NCI-H524 treated with DMSO at 0.1 percent for 48 hours (cell line): ENCODE measurements at places on chromosomes 7 and 10.

- DNase-seq = no peak
These were observed 101.9 kb downstream of the COL28A1 start for GRCh38 chr7:7433811-7434210.

GRCh38 chr10:24339387-24339786 is 130.4 kb downstream of the KIAA1217 start:
- DNase-seq = no peak

- DNase-seq = peak; percentile 43
These were observed 205.5 kb upstream of the KLF14 start for GRCh38 chr7:130939321-130940095.

GRCh38 chr7:37187179-37187578 is 261.5 kb downstream of the ELMO1 start:
- DNase-seq = no peak

DNA sequence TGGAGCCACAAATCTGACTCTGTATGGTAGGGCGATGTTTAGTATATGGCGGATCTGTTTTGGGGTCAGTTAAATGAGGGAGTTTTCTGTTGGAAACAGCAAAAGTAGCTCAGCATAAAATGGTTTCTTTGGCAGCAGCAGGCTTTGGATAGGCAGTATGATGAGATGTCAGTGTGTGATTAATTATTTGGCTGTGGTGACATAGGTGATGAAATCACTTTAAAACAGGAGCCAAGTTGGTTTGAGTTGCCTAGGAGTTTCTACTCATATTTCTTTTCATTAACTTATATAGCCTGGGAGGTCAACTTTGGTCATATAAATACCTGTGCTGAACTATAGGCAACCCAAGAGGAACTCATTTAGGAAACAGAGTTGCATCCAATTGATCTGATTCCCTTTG is 291.2 kb downstream of the LRMDA start:
- no peak for DNase-seq

- DNase-seq = peak; percentile 48
These were observed 36.3 kb downstream of the DRGX start for GRCh38 chr10:49359349-49360270.

DNA sequence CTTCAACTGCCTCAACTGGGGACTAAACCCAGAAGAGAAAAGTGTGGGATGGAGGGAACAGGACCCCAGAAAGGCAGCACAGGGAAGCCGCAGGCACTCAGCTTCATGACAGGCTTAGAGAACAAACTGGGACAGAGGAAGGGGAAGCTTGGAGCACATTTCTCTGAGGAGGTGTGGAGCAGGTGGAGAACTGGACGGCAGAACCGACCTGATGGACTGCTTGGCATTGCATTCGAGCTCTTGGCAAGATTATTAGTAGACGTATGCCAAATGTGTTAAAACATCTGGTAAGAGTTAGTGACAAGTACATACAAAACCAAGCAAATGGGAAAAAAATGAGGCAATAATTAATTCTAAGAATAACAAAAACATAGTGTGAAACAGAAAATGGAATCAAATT is 335.7 kb downstream of the SFMBT2 start:
- no peak for DNase-seq

DNA sequence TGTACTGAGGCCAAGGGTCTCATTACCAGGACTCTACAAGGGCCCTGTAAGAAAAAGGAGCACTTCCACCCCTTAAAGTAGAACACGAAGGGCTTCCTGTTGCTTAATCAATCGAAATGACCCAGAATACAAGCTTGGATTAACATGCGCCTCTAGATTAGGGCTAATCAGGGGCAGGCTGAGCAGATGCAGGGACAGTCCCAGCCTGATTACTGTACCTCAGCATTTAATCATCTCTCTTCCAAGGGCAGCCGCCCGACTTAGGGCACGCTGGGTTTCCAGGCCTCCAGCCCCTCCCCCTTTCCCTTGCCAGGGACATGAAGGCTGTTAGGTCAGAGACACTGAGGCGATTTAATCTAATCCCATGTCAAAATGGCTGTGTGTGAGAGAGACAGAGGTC is 138.6 kb downstream of the NRF1 start:
- no peak for DNase-seq

DNA sequence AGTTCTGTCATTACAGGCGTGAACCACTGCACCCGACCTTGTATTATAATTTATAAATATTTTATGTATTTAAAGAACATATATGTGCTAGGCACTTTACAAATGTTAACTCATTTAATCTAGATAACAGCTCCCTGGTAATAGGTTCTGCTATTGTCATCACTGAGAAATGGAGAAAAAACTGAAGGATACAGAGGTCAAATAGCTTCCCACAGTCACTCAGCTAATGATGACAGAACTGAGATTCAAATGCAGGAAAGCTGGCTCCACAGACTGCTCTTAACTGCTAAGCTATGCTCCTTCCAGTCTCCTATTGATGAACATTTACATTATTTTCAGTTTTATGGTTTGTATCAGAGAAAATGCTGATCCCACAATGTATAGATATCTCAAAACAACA is 28.9 kb downstream of the NXPH1 start:
- DNase-seq = no peak

- no peak for DNase-seq
These were observed 46.7 kb downstream of the NOC3L start for GRCh38 chr10:94315975-94316464.

DNA sequence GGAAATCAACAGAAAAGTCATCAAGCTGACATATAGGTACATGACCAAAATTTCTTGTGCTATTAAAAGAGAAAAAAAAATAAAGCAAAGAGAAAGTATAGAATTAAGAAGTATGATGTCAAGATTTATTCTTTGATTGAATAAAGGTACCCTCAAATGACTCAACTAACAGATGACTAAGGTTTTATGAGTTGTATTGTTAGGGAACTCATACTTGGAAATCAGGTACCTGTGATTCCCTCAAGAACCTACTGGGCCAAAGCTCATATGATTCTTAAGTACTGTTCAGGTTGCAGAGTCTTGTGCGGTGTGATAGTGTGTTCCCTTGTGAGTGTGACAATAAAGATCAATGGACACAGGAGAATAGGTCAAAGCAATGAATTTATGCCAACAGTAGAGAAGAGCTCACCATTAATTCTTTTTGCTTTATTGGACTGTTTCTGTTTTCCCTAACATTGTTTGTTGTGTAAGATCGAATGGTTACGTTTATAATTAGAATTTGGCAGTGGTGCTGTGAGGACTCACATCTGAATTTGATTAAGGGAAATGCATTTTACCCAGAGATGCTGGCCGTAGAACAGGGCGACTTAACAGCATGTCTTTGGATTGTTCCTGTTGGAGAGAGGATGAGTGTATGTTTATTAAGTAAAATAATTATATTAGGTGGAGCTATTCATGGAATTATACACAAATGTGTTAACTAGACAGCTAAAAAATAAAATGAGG is 293.2 kb upstream of the SEMA3D start:
- no peak for DNase-seq

- DNase-seq = no peak
These were observed 21.2 kb upstream of the ABCA13 start for GRCh38 chr7:48150086-48150485.

- no peak for DNase-seq
These were observed 43.3 kb downstream of the POLR1F start for GRCh38 chr7:19665399-19666008.

DNA sequence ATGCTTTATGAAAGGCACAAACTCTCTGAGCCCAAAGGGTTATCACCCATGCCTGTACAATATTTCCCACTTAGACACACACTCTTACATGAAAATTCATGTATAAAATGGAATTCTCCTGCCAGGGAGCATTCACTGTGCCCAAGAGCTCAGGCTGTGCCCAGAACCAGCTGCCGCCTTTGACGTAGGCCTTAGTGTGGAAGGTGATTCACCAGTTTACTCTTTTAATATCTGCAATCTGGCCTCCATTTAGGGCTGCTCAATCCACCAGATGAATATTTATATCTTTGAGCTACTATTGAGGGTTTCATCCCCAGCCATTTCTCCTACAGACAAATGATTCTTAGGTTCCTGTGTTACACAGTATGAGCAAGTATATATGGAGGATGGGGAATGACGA is 849.7 kb downstream of the CNTNAP2 start:
- no peak for DNase-seq

- DNase-seq = no peak
These were observed 21.7 kb upstream of the MNX1 start for GRCh38 chr7:157032128-157032527.

DNA sequence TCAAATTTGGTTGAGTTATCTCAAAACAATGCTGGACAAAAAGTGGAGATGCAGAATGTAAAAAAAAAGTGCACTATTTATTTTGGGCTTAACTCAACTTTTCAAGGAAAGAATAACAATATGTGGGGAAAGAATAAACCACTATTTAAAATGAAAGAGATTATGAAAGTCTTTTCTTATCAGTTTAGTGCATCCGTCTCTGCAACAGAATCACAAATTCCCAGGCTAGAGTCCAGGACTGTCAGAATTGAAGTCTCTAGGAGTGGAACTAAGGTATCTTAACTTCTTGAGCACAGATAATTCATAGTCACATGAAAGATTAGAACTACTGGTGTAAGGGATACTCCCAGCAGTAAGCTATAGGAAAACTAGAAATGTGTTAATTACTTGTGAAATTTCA is 1200.3 kb upstream of the LRRN3 start:
- no peak for DNase-seq

GRCh38 chr10:83193026-83193425 is 946.3 kb upstream of the GHITM start:
- no peak for DNase-seq

- DNase-seq = no peak
These were observed 1078.0 kb downstream of the LRMDA start for GRCh38 chr10:76509446-76509845.

DNA sequence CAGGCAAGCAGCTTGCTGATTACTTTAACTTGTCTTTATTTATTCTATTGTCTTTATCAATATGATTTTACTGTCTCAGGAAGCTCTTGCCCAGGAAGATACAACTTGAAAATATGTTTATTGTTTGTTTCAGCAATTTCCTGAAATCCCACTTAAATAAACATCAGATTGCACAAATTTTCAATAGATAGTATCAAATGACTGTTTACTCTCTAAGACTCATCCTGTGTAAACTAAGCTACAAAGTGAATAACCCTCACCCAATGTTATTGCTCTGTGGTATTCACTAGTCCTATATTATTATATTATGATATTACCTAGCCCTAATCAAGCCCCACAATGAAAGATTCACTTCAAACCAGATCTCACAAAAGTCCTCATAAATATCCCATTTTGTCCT is 130.4 kb upstream of the HPS1 start:
- no peak for DNase-seq

DNA sequence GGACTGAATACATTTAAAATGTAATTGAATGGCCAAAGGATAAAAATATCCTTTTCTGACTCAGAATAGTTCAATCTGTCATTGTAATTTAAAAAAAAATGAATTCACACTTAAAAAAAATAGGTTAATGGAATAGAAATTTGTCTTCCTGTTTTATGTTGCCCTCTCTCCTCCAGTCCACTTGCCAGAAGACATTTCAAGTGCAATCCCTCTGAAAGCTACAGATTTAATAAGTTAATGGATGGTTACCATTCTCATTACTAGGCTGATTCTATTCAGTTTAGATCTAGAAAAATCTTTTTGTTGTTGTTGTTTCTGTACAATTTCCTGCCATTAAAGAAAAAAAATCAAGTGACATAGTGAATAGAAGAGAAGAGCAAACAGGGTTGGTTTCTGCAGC is 142.9 kb downstream of the SKAP2 start:
- no peak for DNase-seq

DNA sequence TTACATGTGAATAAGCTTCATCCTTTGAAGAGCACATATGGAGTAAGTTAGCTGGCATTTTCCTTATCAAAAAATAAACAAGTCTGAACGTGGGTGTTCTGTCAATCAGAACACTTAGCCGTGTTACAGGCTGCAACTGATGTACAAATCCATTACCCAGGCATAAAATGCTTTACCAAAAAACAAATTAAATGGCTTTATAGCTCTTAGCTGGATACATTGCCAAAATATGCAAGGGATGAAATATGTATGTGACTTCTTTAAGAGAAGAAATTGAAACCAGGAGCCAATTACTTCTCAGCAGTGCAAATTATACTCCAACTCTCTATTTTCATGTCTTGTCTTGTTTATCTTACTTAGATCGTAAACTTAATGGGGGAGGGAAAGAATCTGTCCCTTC is 214.8 kb downstream of the DGKB start:
- no peak for DNase-seq

DNA sequence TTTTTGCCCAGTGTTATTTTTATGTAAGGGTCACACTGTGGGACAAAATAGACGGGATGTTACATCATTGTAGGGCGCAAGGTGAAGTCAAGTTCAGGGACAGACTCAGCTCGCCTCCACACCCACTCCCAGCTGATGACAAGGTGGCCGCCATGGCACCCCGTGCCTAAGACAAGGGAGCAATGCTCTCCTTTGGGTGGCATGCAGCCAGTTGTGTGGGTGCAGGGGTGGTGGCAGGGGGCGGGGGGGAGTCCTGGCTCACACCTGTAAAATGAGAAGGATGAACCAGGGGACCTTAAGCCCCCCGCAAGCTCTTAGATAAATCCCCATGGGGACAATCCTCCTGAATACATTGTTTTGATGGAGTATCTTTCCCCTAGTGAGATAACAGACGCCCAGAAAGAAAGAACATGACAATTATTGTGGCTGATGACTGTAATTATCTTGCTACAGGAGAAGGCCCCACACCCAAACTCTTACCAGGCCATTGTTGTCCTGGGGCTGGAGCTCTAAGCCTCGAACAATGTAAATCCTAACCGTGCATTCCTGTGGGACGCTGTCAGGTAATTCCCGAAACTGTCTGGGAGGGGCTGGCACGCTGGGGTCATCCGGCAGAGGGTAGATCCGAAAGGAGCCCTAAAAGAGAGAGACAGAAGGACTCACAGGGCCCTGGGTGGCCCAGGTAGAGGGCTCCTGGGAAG is 148.7 kb downstream of the MYOF start:
- no peak for DNase-seq

DNA sequence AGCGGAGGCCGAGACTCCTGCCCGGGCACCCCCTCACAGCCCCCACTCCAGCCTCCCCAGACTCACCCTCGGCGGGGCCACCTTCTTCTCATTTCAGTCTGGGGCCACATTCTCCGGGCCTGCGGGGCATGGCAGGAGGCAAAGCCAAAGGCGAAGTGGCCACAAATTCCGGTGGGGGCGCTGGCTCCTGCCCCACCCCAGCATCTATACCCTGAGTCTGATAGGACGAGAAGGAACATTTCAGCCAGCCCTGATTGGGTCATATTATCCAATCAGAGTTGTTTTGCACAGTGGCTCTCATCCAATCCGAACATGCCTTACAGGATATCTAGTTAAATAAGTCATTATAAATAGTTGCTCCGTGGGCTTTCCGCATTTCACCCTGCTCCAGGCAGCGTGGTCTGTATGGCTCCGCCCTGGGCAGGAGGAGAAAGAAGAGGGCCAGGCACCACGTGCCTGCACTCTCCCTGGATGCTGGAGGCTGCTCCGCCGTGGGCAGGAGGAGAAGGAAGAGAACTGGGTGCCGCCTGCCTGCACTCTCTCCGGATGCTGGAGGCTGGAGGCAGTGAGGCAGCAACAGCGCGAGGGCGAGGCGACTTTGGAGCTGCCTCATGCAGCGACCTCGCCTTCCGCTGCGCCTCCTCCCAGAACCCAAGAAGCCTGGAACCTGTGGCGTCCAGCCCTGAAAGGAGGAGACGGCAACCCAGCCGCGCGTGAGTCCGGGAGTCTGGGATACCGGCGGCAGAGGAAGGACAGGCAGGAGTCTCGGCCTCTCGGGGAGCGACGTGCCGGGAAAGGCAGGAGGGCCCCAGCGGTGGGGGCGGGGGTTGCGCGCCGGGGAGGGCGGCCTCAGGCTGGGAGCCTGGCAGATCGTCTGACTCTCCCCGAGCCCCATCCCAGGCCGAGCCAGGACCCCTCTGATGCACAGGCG is 162.9 kb downstream of the ZNF33B start:
- peak; percentile 6 for DNase-seq

GRCh38 chr10:12907656-12908055 is 93.9 kb downstream of the CCDC3 start:
- no peak for DNase-seq
